SIG-M5 (cell line): ENCODE measurements at places on chromosomes 16 and 17.

DNA sequence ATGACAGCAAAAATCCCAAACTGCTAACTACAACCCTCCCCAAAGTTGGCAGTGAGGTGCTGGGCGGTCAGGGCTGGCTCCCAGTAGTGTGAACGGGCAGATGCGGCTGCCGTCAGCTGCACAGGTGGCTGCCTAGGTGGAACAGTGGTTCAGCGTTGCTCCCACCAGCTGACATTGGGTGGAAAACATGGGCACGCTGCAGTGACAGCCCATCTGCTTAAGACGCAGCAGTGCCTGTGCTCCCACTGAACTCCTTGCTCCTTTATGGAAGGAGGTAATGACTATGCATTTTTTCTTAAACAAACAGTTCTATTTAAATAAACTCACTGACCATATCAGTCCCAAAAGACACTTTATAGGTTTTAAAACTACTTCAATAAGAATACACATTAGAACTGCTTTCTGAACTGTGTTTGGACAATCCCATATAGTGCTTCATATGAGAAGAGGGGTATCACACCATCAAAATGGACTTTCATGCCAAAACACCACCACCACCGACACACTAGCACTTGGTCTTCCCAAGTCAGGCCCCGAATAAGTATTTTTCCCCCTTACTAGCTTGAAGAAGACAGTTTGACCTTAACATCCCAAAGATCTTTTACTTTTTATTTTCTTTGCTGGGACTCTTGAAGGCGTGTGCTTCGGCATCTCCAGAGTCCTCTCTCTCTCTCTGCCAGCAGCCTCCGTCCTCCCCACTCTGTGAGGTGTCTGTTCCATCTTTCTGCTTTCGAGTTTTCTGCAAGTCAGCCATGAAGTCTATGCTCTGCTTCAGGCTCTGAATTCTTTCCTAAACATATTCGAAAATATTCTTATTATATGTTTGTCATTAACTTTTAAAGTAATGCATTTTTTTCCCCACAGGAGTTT is 34.4 kb downstream of the BRD7 start:
- no peak for DNase-seq

DNA sequence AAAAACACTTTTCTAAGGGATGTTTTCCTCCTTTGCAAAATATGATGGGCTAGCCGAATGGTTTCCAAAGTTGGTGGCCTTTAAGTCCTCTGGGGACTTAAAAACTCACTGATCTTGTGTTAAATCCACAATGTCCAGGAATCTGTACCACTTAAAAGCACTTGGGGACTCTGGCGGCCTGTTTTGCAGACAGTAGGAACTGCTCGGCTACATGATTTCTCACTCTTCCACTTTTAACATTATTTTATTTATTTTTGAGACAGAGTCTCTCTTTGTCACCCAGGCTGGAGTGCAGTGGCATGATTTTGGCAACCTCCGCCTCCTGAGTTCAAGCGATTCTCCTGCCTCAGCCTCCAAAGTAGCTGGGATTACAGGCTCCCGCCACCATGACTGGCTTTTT is 9.1 kb upstream of the MSI2 start:
- DNase-seq = no peak

GRCh38 chr16:86198206-86199118 is 299.5 kb downstream of the IRF8 start:
- DNase-seq = no peak

GRCh38 chr16:80056324-80056723 is 455.8 kb upstream of the MAF start:
- DNase-seq = no peak

- DNase-seq = no peak
Observed at GRCh38 chr17:81342269-81343070, 47.4 kb upstream of the SLC38A10 start.

DNA sequence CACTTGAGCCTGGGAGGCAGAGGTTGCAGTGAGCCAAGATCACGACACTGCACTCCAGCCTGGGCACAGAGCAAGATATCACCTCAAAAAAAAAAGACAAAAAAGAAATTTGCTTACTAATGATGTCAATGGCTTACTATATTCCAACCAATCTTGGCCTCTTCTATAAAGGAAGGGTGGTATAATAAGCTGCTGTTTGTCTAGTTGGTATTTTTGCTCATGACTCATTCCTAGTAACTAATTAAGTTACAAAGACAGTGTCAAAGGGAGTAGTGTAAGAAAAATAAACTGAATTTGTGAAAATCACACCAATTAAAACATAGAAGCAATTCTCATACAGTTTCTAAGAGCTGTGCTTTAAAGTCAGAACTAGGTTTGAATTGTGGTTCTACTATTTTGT is 82.5 kb downstream of the NLK start:
- no peak for DNase-seq

DNA sequence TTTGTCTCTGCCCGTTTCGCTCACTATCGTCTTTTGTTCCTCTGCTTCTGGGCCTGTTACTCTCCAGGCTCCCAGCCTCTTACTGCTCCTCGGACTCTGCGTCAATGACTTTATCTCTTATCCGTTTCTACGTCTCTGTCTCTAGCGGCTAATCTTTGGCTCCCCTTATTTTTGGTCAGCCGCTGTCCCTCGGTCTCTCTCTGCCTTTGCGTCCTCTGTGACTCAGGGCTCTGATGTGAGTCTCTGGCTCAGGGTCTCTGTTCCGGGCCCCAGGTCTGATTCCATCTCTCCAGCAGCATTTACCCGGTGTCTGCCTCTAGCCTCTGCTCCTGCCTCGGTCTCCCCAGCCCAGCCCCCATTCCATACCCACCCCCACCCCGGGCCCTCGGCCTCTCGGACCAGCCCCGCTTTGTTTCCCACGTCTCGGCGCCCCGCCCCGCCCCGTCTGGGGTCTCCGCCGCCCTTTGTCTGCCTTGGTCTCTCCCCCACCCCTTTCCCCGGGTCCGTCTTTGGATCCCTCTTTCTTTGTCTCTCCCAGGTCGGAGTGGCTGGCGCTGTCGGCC is 547 bp upstream of the ZNF48 start:
- DNase-seq = no peak

DNA sequence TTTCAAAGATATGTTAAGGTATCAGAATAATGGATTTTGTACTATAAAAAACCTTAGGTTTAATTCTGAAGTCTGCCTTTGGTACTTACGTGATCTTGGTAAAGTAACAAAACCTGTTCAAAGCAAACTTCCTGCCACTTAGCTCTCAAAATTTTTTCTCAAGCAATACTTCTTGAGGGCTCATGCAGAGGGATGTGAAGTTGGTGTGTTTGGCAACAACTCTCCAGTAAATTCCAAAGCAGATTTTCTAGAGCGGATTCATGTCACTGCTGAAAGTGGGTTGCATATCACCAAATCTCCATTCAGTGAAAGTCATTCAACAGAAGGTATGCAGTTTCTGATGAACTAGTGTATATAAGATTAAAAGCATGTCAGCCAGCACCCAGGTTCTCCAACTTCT is 856.7 kb downstream of the CDH8 start:
- no peak for DNase-seq

- DNase-seq = no peak
Observed at GRCh38 chr17:8273884-8274444, 14.5 kb upstream of the RANGRF start.

DNA sequence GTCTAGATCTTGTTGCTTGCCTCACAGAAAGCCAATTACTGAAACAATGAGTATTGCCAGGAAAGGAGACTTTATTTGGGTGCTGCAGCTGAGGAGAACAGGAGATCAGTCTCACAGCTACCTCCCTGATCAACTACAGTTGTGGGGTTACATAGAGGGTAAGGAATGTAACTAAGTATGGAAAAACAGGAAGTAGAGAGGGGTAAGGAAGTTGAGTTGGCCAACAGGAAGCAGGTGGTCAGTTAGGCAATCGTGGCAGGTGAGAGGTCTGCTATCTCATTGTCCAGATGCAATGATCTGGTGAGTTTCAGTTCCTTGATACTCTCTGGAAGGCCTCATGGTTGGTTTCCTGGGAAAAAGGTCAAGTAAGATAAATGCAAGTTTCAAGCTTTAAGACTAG is 333.1 kb upstream of the GOT2 start:
- no peak for DNase-seq

GRCh38 chr16:50093607-50094539 is 28.1 kb downstream of the HEATR3 start:
- DNase-seq = no peak

DNA sequence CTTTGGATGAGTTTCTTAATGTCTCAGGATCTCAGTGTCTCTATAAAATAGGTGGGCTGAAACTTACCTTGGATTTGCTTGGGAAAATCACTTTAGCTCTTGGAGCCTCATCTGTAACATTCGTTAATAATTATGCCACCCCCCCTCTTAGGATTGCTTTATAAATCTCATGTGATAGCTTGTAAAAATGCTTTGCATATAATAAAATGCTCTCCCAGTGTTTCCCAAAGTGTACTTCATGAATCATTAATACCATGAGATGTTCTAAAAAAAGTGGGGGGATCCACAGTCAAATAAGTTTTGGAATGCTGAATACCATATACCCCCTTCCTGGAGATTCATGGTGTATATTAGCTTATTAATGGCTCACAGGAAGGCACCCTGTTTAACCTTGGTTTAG is 5.2 kb downstream of the KRT39 start:
- DNase-seq = no peak

DNA sequence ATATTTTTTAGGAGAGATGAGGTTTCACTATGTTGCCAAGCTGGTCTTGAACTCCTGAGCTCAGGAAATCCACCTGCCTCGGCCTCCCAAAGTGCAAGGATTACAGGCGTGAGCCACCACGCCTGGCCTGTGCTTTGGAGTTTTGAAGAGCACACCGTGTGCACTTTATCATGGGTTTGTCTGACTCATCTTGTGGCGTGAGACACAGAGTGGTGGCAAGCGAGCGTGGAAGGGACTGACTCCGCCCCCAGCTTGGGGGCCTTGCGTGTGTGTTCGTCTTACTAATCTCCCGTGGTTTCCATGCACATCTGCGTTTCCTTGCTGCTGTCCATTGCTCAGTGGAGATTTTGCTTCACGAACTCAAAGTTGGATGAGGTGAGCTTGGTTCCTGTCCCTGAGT is 22.9 kb downstream of the CRAMP1 start:
- no peak for DNase-seq

- no peak for DNase-seq
Observed at GRCh38 chr16:22282254-22282892, 14.8 kb upstream of the POLR3E start.

GRCh38 chr16:47734987-47735594 is 274.0 kb downstream of the PHKB start:
- no peak for DNase-seq

DNA sequence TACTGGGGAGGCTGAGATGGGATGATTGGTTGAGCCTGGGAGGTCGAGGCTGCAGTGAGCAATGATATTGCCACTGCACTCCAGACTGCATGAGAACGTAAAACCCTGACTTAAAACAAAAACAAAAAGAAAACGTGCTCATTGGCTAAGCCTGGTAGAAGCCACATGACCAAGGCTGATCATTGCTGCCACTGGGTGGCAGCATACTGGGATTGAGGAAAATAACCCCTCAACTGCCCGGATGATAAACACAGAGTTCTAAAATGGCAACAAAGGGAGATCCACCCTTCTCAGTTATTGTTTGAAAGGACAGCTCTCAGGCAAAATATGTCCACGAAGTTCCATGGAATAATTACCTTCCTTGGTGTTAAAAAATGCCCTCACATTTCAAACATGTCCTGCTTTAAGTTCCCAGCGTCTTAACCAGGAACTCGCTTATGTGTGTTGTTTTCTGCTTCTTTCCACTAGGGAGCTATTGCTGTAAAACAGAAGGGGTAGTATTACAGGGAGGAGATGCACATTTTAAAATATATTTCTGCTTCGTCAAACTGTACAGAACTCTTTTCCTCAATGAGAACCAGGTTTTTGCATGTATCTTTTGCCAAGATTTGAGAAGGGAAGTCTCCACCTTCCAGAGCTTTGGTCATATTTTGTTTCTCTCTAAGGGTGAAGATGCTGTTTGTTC is 675.3 kb downstream of the MAF start:
- no peak for DNase-seq

GRCh38 chr16:23131036-23131435 is 18.2 kb downstream of the USP31 start:
- DNase-seq = no peak

- DNase-seq = no peak
Observed at GRCh38 chr16:27436065-27436464, 34.1 kb downstream of the IL21R start.

DNA sequence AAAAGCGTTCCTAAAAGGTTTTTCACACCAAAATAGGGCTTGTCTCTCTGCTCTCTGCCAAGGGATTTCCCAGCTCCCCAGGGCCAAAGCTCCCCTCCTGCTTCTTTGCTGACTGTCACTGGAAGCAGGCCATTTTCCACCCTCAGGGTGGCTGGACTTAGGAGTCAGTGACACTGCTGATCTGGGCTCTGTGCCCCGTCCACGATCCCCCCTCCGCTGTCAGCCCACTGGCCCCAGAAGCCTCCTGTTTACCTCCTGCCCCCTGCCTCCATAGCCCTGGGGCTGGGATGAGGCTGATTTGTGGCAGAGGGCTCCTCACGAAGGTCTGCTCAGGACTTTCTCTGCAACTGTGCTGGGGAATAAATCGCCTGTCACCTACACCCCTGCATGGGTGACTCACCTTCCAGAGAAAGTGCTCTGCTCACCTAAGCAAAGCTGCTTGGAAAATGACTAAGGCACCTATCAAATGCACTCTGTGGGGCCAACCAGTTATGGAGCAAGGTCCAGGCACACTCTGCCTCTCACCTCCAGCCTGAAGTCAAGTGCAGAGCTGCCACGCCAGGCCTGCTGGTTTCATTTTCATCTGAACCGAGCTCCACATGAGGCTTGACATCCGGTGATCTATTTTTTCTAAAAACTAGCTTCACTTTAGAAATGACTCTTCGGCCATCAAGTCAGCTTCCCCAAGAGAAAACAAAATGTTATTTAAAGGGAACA is 4.9 kb downstream of the MAP3K14 start:
- no peak for DNase-seq

DNA sequence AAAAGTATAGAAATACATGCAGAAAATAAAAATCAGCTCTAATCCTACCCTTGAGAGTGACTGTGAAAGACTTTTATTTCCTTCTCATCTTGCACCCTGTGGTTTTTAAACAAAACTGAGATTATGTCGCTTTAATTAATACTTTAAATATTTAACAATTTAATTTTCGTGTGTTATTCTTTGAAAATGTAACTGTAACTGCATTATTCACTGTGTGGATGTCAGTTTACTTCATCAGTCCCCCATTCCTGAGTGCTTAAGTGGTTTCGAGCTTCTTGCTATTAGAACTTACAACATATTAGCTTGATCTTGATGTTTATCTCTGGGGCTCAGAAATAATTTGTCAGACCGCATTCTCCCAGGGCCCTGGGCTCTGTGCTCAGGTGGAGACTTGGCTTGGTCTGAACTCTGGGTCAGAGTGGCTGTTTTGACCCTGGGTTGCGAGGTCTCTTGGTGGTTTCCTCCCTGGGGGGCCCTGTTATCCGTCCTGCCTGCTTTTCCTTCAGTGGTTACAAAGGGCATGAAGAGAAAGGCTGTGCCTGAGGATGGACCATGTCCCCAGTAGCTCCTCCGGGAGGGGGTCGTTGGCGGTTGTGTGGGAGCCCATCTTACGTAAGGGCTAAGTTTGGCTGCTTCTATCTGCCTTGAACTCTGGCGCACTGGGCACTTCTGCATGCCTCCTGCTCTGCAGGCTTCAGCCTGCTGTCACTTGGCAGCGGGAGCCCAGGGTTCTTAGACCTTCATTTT is 25.7 kb downstream of the AKAP1 start:
- DNase-seq = no peak
